ENCODE measurements at places on chromosomes 5 and 9.

- peak; percentile 14 for DNase-seq
Measured at GRCh38 chr5:83608122-83608521, 112.5 kb downstream of the HAPLN1 start.

GRCh38 chr5:36573438-36573837 is 33.0 kb upstream of the SLC1A3 start:
- DNase-seq: no peak

DNA sequence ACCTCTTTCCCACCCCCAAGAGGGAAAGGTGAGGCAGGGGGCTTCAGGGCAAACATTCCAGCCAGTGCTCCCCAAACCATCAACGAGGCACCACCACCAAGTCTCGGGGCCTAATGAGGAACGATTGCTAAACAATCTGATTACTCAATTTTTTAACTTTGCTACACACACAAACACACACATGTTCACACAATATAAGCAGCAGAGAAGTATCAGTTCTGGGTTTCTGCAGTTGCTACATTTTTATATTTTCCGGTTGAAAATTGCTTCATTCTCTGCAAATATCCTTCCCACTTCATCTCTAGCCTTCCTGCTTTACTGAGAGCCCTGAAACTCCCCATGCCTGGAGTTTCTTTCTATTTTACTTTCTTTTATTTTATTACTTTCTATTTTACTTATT is 60.2 kb downstream of the FEM1C start:
- DNase-seq: peak; percentile 64

DNA sequence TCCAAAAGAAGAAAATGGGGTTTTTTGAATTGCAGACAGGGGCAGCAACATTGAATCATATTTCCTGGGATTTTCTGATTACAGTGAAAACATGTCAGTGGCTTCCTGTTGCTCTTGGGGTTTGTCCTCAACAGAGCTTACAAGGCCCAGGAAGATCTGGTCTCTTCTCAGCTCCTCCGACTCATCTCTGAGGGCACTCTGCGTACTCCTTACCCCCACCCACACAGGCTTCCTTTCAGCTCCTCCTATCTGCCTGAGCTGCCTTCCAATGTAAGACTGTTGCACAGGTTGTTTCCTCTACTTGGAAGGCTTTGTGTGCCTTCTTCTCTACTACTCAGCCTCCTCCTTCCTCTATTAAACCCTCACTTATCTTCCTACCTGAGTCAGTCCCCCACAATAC is 245.1 kb upstream of the MEF2C start:
- DNase-seq: no peak

- DNase-seq: no peak
Measured at GRCh38 chr9:97577051-97577450, 56.1 kb downstream of the TSTD2 start.

- DNase-seq: no peak
Measured at GRCh38 chr5:167814828-167815227, 476.6 kb upstream of the WWC1 start.

GRCh38 chr5:94239266-94239665 is 379.1 kb downstream of the KIAA0825 start:
- DNase-seq: no peak

- no peak for DNase-seq
Measured at GRCh38 chr5:36935805-36936204, 59.2 kb downstream of the NIPBL start.

- no peak for DNase-seq
Measured at GRCh38 chr5:169768416-169768815, 131.3 kb downstream of the DOCK2 start.

DNA sequence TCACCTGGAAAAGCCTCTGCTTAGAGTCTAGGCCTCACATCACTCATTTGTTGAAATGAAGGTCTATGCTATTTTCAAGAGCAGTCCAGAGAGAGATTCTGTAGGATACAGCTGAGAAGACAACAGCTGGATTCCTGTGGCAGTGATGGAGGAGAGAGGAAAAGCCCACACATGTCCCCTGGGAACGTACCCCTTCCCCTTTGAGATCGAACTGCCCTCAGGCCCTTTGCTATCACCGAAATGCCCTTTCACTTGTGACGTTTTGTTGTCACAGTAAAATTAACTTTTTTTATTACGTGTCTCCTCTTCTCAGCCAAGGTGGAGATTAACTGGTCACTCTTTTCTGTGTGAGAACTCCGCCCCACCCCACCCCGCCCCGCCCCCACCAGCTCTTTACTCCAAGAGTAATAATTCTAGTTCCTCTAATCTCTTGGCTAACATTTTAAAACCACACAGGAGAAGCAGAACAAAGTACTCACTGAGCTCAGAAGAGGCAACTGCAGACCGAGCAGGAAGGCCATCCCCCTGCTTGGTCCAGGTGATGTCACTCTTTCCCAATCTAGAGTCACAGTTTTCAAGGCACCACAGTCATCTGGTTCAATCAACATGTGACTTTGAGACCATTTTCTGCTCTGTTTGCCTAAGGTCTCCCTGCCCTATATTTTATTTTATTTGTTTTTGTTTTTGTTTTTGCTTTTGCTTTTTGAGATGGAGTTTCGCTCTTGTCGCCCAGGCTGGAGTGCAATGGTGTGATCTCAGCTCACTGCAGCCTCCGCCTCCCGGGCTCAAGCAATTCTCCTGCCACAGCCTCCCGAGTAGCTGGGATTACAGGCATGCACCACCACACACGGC is 105.6 kb downstream of the SUSD1 start:
- DNase-seq: peak; percentile 93

GRCh38 chr5:34409373-34409772 is 246.8 kb upstream of the RAI14 start:
- no peak for DNase-seq

- DNase-seq: no peak
Measured at GRCh38 chr9:28050941-28051340, 477.7 kb upstream of the C9orf72 start.

DNA sequence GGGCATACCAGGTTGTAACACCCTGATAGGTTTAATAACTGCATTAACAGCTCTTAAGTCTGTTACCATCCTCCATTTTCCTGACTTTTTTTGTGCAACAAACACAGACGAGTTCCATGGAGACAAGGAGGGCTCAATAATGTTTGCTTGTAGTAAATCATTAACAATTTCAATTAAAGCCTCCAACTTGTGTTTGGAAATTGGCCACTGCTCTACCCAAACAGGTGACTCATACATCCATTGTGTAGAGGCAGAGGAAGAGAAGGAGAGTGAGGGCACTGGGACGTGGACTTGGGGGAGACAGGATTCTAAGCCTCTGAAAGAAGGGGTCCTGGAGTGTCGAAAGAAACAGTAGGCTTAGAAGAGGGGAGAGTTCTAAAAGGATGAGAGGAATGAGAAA is 213.6 kb upstream of the KCNN2 start:
- no peak for DNase-seq

DNA sequence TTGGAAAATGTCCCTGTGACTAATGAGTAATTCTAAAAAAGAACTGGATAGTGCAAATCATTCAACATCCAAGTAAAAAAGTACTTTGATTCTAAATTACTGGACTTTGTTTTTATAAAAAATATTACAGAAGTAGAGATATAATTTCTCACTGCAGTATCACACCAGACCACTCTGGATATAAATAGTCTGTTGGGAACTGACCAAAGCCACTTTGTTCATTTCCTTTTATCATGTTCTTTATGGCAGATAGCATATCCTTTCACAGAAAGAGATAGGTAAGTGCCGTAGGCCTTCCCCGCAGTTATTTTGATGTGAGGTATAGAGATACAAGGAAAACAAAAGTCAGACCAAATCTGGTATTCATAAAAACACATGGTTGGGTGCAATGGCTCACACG is 827.4 kb upstream of the GRAMD2B start:
- DNase-seq: no peak

- DNase-seq: no peak
Measured at GRCh38 chr9:99296291-99296951, 74.3 kb downstream of the SEC61B start.

DNA sequence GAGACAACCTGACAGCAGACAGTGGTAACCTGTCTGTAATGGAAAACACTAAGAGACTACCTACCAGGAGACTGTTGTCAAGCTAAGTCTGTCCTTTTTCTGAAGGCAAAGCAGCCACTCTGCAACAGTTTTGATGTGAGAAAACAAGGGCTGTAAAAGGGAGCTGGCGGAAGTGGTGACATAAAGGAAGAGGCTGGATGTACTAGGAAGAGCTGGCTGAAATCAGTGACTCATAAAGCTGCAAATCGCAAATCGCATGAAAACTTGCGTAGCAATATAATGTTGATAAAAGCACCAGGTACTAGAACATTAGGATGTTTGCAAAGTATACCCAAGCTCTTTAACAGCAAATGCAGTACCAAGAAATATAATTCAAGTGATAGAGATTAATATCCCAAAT is 1.4 kb downstream of the NSUN2 start:
- no peak for DNase-seq

GRCh38 chr5:77311214-77311571 is 100.7 kb downstream of the PDE8B start:
- no peak for DNase-seq

DNA sequence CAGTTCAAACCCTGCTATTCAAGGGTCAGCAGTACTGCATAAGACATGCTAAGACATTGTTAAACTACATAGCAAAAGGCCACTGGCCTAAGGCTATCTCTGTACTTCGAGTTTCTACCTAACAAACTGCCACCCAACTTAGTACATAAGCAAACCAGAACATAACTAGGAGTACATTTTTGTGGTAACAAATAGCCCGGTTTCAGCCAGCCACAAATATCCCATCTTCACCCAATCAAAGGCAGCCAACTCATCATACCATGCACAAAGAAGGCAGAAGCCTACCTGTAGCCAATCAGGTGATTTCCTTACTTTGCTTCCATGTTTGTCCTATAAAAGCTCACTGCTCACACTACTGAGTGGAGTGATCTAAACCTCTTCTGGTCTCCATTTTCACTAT is 201.4 kb downstream of the SMARCA2 start:
- DNase-seq: no peak

DNA sequence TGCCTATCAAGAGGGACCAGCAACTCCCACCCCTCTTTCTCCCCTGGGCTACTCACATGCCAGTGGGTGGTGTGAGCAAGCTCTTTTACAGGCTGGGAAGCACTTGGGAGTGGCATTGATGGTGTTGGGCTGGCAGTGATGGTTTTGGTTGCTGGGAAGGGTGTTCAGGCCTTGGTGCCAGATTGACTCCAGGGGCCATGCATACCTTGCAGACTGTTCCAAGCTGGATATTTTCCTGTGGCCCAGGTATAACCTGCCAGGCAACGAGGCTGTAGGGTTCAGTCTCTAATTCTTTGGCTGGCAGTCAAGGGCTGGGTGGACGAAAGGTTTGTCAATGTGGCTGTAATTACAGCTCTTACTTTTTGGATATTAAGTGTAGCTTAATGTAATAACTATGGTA is 177.3 kb downstream of the MACROH2A1 start:
- no peak for DNase-seq

DNA sequence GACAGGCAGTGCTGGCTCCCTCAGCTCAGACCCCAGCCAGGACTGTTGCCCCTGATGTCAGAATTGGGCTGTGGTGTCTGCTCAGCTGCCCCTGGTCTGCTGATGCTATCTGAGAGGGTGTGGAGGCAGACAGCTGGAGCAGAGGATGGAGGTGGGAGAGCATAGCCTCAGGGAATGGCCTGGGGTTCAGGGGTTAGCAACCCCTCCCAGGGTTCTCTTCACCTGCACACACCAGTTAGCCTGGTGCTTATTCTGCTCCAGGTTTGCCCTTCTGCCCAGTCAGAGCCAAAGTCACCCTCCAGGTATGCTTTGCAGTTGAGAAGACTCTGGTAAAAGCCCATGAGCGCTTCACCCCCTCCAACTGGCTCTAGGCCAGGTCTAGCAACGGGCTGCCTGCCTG is 109.8 kb downstream of the SAXO1 start:
- DNase-seq: no peak

- DNase-seq: no peak
Measured at GRCh38 chr5:19172926-19173470, 815.0 kb downstream of the CDH18 start.

GRCh38 chr9:119005162-119005561 is 364.1 kb downstream of the BRINP1 start:
- no peak for DNase-seq

- peak; percentile 58 for DNase-seq
Measured at GRCh38 chr9:93059011-93059714, 662 bp downstream of the SUSD3 start.

DNA sequence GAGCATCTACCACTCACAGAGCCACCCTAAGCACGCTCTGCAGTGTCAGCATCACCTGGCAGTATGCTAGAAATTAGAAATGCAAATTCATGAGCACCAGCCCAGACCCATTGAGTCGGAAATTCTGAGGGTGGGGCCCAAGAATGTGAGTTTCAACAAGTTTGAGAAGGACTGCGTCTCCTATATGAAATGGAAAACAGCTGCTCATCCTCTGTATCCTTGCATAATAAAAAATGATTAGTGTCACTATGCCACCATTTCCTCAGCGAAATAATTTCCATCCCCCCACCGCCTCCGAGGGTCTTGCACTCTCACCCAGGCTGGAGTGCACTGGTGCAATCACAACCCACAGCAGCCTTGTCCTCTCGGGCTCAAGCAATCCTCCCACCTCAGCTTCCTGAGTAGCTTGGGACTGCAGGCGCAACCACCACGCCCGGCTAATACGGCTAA is 1.3 kb upstream of the IQGAP2 start:
- peak; percentile 43 for DNase-seq

- no peak for DNase-seq
Measured at GRCh38 chr5:92207151-92207550, 824.0 kb upstream of the ARRDC3 start.

DNA sequence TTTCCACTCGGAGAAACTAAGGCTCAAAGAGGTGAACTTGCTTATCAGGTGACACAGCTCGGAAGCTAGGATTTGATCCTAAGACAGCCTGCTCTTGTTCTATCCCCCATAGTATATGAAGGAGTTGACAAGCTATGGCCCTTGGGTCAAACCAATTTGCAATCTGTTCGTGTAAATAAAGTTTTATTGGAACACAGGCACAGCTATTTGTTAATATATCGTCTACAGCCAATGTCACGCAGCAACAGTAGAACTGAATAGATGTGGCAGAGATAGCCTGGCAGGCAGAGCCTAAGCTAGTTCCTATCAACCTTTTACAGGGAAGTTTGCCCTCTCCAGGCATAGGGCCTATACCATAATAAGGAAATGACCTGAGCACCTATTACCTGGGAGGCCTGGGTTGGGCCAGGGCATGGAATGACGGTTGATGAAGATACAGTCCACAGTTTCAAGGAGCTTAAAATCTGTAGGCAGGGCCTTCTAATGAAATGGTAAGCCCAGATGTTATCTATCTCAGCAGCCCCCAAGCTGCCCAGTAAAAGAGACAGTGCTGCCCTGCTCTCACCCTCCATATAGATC is 179.0 kb downstream of the TTLL11 start:
- DNase-seq: no peak

GRCh38 chr9:108108852-108109448 is 619.4 kb upstream of the KLF4 start:
- no peak for DNase-seq

DNA sequence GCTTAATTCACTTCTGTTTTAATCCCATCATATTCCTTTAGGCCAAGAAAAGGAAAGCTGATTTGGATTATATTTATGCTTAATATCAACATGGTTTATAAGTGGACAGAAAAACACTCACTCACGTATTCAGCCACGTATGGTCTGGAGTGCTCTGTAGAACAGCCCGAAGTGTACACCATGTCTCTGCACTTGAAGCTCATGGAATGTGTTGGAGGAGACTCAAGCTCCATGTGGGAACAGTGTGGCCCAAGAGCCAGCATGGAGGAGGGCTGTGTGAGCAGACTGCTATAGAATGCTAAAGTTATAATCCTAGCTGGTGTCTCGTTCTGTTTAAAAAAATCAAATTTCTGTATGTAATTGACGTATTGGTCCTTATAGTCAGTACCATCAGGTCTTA is 32.9 kb downstream of the OTULINL start:
- no peak for DNase-seq
